ENCODE measurements at places on chromosomes 13 and 19. TPM values are rescaled to one million over a fixed set of nuclear protein-coding genes. Genes with fewer than 3 reads are reported as not detected.
A peak's percentile ranks its signal among the peaks of the same experiment; 100 is the strongest.

DNA sequence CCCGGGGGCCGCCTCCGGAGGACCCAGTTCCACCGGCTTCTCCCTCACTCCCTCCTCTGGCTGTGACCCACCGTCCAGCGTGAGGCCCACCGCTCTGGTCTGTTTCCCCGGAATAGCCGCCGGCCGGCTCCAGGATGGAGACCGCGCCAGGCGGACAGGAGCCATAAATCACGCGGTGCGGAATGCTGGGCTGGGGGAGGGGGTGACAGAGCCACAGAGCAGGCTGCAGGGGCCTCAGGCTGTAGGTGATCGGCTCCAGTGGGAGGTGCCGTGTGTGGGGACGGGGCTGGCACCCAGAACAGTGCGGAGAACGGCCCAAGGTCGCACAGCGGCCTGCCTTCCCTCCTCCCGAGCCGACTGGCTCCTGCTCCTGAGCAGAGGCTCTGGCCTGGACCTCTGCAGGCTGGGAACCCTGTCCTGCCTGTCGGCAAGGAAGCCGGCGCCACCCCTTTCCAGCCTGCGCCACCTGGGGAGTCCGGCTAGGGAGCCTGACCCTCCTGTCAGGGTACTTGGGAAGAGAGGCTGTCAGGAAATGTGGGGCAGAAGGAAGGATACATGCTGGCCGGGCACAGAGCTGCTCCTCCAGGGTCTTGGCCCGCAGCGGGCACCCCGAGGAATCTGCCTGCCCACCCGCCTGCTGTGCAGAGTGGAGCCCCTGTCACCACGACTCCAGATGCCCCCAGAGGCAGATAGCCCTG lies 8.3 kb downstream of the PIAS4 start:
- no peaks in the 10 kb centered on the region for H3K27me3 ChIP-seq
- H3K4me1 ChIP-seq, result peaks cover 8% of the 10 kb centered on the region
- DNase-seq, result no peak
- no peak overlapping the region for H3K4me3 ChIP-seq

DNA sequence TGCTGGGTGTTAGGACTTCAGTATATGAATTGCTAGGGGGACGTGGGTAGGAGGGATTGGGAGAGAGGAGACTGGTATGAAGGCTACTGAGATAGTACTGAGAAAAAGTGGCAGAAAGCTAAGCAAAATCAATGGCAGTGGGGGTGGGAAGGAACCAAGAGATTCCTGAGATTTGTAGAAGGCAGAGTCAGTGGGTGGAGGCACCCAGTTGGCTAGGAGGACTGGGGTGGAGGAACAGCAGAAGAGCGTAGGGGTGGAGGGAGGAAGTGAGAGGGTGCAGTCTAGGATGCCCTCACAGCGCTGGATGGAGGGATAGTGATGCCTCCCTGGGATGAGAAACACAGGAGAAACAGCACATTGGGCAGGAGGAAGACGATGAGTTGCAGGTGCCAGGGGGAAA lies 5.6 kb upstream of the MEDAG start:
- H3K27ac ChIP-seq, result no peak overlapping the region
- H3K27me3 ChIP-seq, result peaks cover 45% of the 10 kb centered on the region
- DNase-seq, result no peak
- peaks cover under 1% of the 10 kb centered on the region for H3K36me3 ChIP-seq
- peaks cover 6% of the 10 kb centered on the region for H3K4me1 ChIP-seq
- H3K4me3 ChIP-seq, result no peak overlapping the region

- no peaks in the 10 kb centered on the region for H3K36me3 ChIP-seq
- no peak overlapping the region for H3K4me3 ChIP-seq
- no peak for DNase-seq
- no peak overlapping the region for H3K27ac ChIP-seq
- peaks cover 40% of the 10 kb centered on the region for H3K27me3 ChIP-seq
- H3K4me1 ChIP-seq, result peaks cover 2% of the 10 kb centered on the region
Measured at GRCh38 chr13:33349986-33350826, 64.7 kb upstream of the STARD13 start.

DNA sequence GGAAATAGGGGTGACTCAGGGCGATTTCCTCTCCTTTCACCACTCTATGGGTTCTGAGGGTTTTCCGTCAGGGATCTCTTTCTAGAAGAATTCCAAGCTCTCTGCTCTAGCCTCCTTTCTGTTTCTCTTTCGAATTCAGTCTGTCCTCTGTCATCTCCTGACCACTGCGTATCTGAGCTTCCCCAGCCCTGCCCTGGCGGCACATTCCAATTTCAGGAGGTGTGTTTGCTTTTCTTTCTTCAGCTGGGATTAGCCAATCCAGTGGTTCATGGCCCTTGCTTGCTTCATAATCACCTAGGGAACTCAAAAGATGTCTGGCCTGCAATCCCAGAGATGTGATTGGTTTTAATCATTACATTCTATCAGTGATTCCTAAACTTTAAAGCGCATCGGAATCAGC lies 9.4 kb downstream of the IFNL2 start:
- peaks cover 24% of the 10 kb centered on the region for H3K27me3 ChIP-seq
- H3K4me3 ChIP-seq, result no peak overlapping the region

- no peaks in the 10 kb centered on the region for H3K36me3 ChIP-seq
- DNase-seq, result no peak
- H3K4me3 ChIP-seq, result no peak overlapping the region
- peaks cover 37% of the 10 kb centered on the region for H3K27me3 ChIP-seq
- no peaks in the 10 kb centered on the region for H3K4me1 ChIP-seq
- H3K27ac ChIP-seq, result no peak overlapping the region
Measured at GRCh38 chr19:46197314-46198070, 32.0 kb upstream of the IGFL1 start.

GRCh38 chr13:21237081-21237480 lies 60.6 kb downstream of the MRPL57 start:
- peaks cover 21% of the 10 kb centered on the region for H3K4me1 ChIP-seq
- no peak overlapping the region for H3K4me3 ChIP-seq
- DNase-seq, result no peak
- no peaks in the 10 kb centered on the region for H3K36me3 ChIP-seq
- no peak overlapping the region for H3K27ac ChIP-seq

- H3K4me1 ChIP-seq, result peaks cover 12% of the 10 kb centered on the region
- no peak overlapping the region for H3K4me3 ChIP-seq
- no peaks in the 10 kb centered on the region for H3K36me3 ChIP-seq
Measured at GRCh38 chr19:3285647-3286176, 61.3 kb downstream of the CELF5 start.

- H3K4me3 ChIP-seq, result no peak overlapping the region
- peak; percentile 65 for DNase-seq
- no peak overlapping the region for H3K27ac ChIP-seq
- peaks cover 4% of the 10 kb centered on the region for H3K4me1 ChIP-seq
Measured at GRCh38 chr13:113951246-113951999, 22.5 kb downstream of the C13orf46 start.

GRCh38 chr13:28488376-28489005 lies 6.4 kb downstream of the FLT1 start:
- peaks cover 16% of the 10 kb centered on the region for H3K27me3 ChIP-seq
- no peak for DNase-seq
- H3K4me1 ChIP-seq, result peaks cover 21% of the 10 kb centered on the region
- H3K36me3 ChIP-seq, result no peaks in the 10 kb centered on the region
- H3K4me3 ChIP-seq, result no peak overlapping the region

- no peaks in the 10 kb centered on the region for H3K4me1 ChIP-seq
- no peaks in the 10 kb centered on the region for H3K36me3 ChIP-seq
- DNase-seq, result no peak
- H3K27ac ChIP-seq, result no peak overlapping the region
Measured at GRCh38 chr13:110158226-110158625, 148.7 kb downstream of the COL4A1 start.

DNA sequence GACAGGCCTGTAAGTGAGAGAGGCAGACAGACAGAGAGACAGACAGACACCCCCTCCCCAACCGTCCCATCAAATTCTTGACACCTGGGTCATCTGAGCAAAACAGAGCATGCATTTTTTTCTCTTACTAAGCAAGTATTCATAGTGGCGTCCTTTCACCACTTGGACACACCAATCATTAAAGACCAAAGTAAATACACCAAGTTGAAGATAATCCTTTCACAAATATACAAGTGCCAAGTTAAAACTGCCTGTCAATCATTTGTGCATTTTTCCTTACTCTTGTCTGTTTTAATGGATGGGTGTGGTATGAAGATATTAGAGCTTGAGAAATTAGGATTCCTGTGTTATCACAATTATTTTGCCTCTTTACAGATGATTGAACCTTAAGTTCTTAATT lies 337.3 kb downstream of the ATP8A2 start:
- H3K27me3 ChIP-seq, result peaks cover 7% of the 10 kb centered on the region
- no peak overlapping the region for H3K4me3 ChIP-seq
- no peaks in the 10 kb centered on the region for H3K4me1 ChIP-seq
- DNase-seq, result no peak
- H3K36me3 ChIP-seq, result no peaks in the 10 kb centered on the region
- H3K27ac ChIP-seq, result no peak overlapping the region

DNA sequence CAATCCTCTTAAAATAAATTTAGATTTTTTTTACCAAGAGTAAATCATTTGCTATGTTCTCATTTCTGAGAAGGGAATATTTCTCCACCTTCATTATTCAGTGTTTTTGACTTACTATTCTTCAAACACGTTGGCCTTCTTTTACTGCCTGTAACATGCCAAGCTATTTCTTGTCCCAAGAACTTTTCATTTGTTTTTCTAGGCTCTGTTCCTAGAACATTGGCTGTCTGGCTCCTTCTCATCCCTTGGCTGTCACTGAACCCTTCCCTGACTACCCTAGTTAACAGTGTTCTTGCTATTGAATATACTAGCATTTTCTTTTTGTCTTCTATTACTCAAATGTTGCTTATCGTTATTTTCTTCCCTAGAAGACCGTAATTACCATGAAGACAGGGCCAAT lies 248.1 kb downstream of the ITGBL1 start:
- H3K4me3 ChIP-seq, result no peak overlapping the region
- no peaks in the 10 kb centered on the region for H3K36me3 ChIP-seq
- no peak overlapping the region for H3K27ac ChIP-seq
- DNase-seq, result no peak

DNA sequence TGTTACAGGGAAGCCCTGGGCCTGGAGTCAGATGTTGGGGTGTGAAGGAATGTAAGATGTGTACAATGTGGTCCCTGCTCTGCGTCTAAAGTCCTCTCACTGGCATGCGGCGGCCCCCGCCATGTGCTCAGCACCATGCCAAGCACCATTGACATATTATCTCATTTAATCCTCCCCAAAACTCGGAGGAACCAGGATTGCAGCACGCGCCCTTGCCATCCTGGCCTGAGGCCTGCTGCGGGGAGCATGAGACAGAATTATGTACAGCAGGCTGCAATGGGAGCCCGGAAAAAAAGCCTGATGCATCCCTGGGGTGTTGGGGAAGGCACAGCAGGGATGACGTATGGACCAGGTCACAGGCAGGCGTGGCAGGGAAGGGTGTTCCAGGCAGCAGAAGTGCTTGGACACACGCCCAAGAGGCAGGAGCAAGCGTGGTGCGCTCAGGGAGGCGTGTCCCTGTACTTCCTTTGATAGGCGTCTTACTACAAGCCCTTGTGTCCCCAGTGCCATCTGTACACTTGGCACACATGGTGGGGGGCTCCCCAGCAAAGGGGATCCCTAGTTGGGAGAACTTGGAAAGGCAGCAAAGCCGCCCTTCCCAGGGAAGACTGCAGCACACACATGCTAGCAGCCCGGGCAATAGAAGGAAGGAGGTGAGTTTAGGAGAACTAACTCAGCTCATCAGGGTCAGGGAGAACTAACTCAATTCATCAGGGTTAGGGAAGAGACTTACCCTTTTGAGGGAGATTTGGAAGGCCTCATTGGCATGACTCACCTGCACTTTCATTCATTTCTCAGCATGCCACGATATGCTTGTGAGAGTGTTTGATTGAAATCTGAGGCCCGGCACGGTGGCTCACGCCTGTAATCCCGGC lies 3.4 kb downstream of the EVI5L start:
- H3K36me3 ChIP-seq, result no peaks in the 10 kb centered on the region
- H3K4me1 ChIP-seq, result peaks cover 17% of the 10 kb centered on the region
- no peak overlapping the region for H3K4me3 ChIP-seq
- no peaks in the 10 kb centered on the region for H3K27me3 ChIP-seq

GRCh38 chr13:76790526-76790925 lies 95.7 kb downstream of the KCTD12 start:
- DNase-seq, result no peak
- no peak overlapping the region for H3K27ac ChIP-seq
- no peaks in the 10 kb centered on the region for H3K4me1 ChIP-seq
- no peak overlapping the region for H3K4me3 ChIP-seq

GRCh38 chr19:56155124-56155687 lies 14.1 kb downstream of the ZNF444 start:
- H3K4me1 ChIP-seq, result peaks cover 16% of the 10 kb centered on the region
- no peaks in the 10 kb centered on the region for H3K27me3 ChIP-seq
- peaks cover 13% of the 10 kb centered on the region for H3K36me3 ChIP-seq
- H3K4me3 ChIP-seq, result no peak overlapping the region

- no peaks in the 10 kb centered on the region for H3K36me3 ChIP-seq
- H3K4me1 ChIP-seq, result peaks cover 12% of the 10 kb centered on the region
- H3K27me3 ChIP-seq, result no peaks in the 10 kb centered on the region
- no peak overlapping the region for H3K4me3 ChIP-seq
- no peak overlapping the region for H3K27ac ChIP-seq
Measured at GRCh38 chr19:10227026-10227971, 3.8 kb downstream of the S1PR2 start.

- no peak for DNase-seq
- peaks cover 5% of the 10 kb centered on the region for H3K4me1 ChIP-seq
- no peak overlapping the region for H3K4me3 ChIP-seq
- peaks cover 23% of the 10 kb centered on the region for H3K27me3 ChIP-seq
- no peaks in the 10 kb centered on the region for H3K36me3 ChIP-seq
Measured at GRCh38 chr13:20696073-20696472, 7.4 kb upstream of the IL17D start.

GRCh38 chr19:29550896-29551295 lies 25.1 kb downstream of the VSTM2B start:
- no peak for DNase-seq
- no peak overlapping the region for H3K4me3 ChIP-seq
- H3K27me3 ChIP-seq, result peaks cover 14% of the 10 kb centered on the region
- H3K27ac ChIP-seq, result no peak overlapping the region
- no peaks in the 10 kb centered on the region for H3K4me1 ChIP-seq

- H3K4me3 ChIP-seq, result no peak overlapping the region
- no peak for DNase-seq
- no peaks in the 10 kb centered on the region for H3K27me3 ChIP-seq
- H3K36me3 ChIP-seq, result no peaks in the 10 kb centered on the region
Measured at GRCh38 chr13:51619614-51620013, 35.4 kb downstream of the WDFY2 start.

DNA sequence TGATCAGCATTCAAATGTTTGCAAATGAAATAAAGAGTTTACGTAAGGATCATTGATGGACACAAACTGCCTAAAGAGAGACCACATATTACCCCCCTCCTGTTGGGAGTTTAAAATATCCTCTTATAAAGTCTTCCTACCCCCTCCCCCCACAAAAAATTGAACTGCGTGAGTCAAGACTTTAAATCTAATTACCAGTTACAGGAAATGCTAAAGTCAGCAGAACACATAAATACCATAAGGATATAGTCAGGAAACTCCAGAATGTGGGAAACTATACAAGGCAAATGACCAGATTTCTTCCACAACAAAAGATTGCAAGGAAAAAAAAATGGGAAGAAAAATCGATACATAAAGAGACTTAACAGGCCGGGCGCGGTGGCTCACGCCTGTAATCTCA lies 44.4 kb upstream of the FARP1 start:
- H3K4me1 ChIP-seq, result no peaks in the 10 kb centered on the region
- no peak overlapping the region for H3K27ac ChIP-seq
- DNase-seq, result no peak
- no peaks in the 10 kb centered on the region for H3K36me3 ChIP-seq

Gene ZNF571
- total RNA-seq, result 2.2 TPM

Gene ATP7B
- 0.37 TPM for total RNA-seq

Gene TJP3
- total RNA-seq, result 1.3 TPM

Gene OLFM2
- total RNA-seq, result 9.9 TPM

Gene C19orf81
- total RNA-seq, result not detected

Gene LEUTX
- total RNA-seq, result not detected

Gene CEACAM3
- total RNA-seq, result not detected

All from activated CD8-positive, alpha-beta T cell treated with anti-CD3 and anti-CD28 coated beads, Interleukin-2, amount 10 ng/mL, durations not matched to agents 7 days and 5 days (primary cell).